ENCODE measurements at places on chromosomes 11 and 22. TPM values are rescaled to one million over a fixed set of nuclear protein-coding genes. Genes with fewer than 3 reads are reported as not detected.

OR8D1 gene
- total RNA-seq, result not detected

PNPLA5 gene
- not detected for total RNA-seq

OR5L1 gene
- not detected for total RNA-seq

MCAT gene
- total RNA-seq, result 11.1 TPM

KCTD14 gene
- total RNA-seq, result 0.72 TPM

OPCML gene
- total RNA-seq, result 0.65 TPM

BAIAP2L2 gene
- 0.39 TPM for total RNA-seq

PTPRCAP gene
- 0.17 TPM for total RNA-seq

TMEM151A gene
- 2.2 TPM for total RNA-seq

CFAP300 gene
- total RNA-seq, result 3.2 TPM

AMBRA1 gene
- total RNA-seq, result 22.6 TPM

OR52N4 gene
- total RNA-seq, result not detected

AQP11 gene
- total RNA-seq, result 3.0 TPM

NDUFV1 gene
- 121 TPM for total RNA-seq

SERHL2 gene
- 2.5 TPM for total RNA-seq

SLC22A12 gene
- not detected for total RNA-seq

DDX25 gene
- total RNA-seq, result not detected

SIK2 gene
- total RNA-seq, result 16.0 TPM

All from smooth muscle cell of the pulmonary artery (primary cell).